ENCODE measurements at places on chromosomes 3 and 15.

DNA sequence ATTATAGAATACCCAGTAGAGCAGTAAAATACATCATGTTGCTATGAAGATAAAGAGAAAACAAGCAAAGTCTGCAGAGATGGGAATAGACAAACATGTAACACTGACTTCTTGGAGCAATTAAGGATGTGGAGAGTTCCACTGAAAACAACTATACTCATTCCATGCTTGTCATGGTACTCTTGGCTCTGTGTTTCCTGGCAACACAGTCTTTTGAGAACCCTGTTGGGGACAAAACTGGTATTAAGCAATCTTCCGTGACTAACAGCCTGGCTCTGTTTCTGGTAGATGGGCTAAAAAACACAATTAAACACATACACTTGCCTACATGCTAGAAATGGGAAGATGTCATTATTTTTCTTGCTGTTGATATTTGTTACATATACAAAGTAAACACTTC lies 1212.3 kb upstream of the GBE1 start:
- DNase-seq, result no peak

- no peak for DNase-seq
Observed at GRCh38 chr3:54970895-54971294, 43.0 kb upstream of the LRTM1 start.

DNA sequence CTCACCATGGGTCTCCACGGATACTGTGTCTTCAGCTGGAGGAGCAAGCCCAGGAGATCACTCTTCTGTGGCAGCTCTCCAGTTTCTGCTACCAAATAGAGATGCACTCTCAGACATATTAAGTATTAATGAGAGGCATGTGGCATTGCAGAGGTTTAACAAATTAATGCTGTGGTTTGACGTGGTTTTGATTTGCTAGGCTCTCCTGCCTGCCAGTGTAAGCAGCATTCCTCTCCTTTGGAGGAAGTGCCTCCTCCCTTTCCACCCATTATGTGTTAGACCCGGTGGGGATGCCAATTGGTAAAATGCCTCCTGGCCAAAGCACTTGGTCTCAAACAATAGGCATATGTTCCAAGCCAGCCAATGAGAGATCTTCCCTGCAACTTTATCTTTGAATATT lies 124.8 kb downstream of the MYLK start:
- DNase-seq, result no peak

DNA sequence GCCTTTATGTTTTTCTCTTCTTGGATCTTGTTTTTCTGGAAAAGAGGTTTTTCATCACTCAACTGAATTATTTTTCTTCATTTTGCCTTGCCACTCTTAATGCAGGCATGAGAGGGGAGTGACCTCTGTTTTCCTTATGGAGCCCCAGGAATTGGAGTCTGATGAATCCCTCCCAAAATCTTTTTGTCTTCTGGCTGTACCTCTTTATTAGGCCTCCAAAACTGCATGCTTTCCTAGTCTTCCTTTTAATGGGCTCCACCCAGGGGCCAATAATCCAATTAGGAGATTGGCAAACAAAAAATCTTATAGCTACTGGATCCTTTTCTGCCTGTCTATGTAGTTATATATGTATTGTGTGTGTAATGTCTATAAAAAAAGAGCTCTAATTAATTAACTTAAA lies 192.4 kb upstream of the PEX5L start:
- DNase-seq, result no peak

DNA sequence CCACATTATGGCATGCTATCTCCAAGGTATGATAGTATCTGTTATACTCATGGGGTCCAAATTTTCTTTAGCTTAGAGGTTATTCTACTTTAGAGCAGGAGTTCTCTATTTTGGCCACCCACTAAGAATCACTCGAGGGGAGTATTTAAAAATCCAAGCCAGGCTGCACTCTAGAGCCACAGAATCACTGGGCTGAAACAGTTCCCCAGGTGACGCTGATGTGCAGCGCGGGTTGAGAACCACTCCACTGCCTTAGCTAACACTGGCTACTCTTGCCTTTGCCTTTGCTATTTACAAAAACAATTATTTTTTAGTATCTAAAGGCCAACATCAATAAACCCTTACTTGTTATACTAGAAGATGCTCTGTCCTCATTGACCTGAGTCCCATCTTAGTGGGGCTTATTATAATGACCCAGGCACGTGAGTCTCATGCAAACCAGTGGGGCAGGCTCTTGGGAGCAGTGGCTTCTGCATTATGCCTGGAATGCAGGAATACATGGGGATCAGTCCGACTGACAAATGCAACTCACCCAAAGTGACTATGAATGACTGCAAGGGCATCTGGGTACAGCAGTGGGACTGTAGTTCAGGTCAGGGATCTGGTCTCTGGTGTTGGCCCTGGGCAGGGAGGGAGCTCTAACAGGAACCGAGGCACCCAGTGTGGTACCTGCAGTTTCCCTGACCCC lies 21.7 kb upstream of the CGNL1 start:
- DNase-seq, result no peak

- no peak for DNase-seq
Observed at GRCh38 chr3:190261015-190261414, 61.2 kb downstream of the CLDN1 start.

DNA sequence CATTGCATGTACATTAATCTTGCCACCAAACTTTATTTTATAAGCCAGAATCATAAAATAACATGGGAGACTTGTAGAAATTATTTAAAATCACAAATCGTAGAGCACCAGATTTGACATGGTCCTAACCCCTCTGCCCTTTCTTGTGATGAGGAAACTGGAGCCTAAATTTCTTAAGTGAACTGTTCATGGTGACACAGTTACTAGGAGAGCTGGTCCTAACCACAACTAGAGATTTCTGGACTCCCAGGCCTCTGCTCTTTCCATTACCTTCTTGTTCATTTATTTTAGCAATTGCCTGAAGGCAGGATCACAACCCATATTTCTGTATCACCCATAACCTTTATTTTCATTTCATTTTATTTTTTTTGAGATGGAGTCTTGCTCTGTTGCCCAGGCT lies 352.5 kb downstream of the LPP start:
- no peak for DNase-seq

- DNase-seq, result no peak
Observed at GRCh38 chr15:68231102-68231818, 1.7 kb upstream of the CLN6 start.
